ENCODE measurements at places on chromosomes 7 and 10.

GRCh38 chr10:77807706-77808105, 118.8 kb downstream of the DLG5 start:
- no peak for DNase-seq

GRCh38 chr7:52211930-52212329, 823.5 kb upstream of the POM121L12 start:
- DNase-seq: no peak

GRCh38 chr7:115274-115911, 77.0 kb upstream of the FAM20C start:
- no peak for DNase-seq

DNA sequence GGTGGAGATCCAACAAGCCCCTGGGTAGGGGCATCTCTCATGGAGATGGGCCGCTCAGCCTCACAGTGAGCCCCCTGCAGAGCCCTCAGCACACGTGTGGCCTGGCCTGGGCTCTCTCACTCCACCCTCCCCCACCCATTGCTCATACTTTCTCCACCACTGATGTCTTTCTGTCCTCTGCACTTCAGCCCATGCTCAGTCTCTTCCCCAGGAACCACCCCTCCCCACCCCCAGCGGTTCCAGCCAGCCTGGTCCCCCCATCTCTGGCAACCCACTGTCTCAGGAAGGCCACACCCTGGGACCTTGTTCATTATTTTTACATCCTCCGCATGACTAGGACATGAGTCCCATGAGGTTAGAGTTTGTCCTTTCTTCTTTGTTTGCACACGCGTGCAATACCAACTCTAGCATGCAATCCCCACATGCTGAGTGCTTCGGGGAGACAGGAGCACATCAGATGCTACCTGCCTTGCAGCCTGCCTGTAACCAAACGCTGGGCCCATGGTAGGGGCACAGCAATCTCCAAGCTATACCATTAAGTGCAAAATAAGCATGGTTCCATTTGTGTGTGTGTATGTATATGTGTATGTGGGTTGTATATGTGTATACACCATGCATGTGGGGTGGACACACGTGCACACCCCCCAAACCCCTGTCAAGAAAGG, 408.4 kb upstream of the FOXK1 start:
- no peak for DNase-seq
